Activated CD4-positive, alpha-beta T cell treated with anti-CD3 and anti-CD28 coated beads, Interleukin-2, amount 50 U/mL, for 24 hours (primary cell): ENCODE measurements at places on chromosomes 4 and X.

DNA sequence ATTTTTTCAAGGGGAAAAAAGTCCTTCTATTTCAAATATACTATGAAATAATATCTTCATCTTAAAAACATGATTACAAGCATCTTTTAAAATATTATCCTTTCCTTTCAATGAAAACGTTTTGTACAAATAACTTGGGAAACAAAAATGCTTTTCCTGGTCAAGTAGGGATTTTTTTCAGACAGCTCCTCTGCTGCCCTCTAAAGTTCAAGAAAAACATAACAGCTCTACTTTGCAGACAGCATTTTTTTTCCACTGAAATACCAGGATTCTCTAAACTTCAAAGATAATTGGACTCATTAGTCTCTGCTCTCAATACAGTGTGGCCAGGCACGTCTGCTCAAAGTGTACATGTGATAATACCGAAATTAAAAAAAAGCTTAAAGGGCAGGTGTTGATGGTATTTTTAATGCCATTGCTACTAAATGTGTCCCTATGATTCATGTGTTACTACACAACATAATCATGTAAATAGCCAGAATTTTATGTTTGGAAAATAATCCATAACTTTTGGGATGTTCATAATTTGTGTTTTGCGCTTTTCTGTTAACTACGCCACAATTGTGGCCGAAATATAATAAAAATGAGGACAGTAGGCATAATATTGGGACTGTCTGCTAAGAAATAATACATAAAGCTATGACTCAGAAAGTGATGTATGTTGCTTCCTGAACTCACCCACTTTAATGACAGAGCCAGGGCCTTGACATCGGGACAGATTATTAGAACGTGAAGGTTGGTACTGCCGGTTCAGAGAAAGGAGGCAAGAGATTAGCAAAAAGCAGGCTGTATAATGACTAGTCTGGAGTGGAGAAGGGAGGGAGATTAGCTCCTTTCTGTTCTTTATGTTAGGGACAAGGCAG is 478.9 kb downstream of the KCNIP4 start:
- DNase-seq: no peak

- DNase-seq: peak; percentile 11
Observed at GRCh38 chr4:177596035-177596434, 153.8 kb upstream of the AGA start.

DNA sequence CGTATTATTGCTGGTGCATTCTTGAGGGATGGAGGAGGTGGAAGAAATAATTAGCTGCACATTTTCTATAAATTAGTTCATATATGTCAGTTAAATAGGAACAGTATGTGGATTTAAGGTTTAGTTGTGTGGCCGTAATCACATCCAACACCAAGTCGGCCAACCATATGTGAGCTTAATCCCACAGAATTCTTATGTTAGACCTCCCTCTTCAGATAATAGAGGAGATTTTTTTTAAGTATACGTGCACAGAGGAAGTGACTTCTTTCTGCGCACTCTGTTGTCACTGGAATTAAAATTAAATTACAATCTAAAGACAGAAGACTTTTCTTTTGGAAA is 2.1 kb downstream of the SEPTIN11 start:
- DNase-seq: no peak

DNA sequence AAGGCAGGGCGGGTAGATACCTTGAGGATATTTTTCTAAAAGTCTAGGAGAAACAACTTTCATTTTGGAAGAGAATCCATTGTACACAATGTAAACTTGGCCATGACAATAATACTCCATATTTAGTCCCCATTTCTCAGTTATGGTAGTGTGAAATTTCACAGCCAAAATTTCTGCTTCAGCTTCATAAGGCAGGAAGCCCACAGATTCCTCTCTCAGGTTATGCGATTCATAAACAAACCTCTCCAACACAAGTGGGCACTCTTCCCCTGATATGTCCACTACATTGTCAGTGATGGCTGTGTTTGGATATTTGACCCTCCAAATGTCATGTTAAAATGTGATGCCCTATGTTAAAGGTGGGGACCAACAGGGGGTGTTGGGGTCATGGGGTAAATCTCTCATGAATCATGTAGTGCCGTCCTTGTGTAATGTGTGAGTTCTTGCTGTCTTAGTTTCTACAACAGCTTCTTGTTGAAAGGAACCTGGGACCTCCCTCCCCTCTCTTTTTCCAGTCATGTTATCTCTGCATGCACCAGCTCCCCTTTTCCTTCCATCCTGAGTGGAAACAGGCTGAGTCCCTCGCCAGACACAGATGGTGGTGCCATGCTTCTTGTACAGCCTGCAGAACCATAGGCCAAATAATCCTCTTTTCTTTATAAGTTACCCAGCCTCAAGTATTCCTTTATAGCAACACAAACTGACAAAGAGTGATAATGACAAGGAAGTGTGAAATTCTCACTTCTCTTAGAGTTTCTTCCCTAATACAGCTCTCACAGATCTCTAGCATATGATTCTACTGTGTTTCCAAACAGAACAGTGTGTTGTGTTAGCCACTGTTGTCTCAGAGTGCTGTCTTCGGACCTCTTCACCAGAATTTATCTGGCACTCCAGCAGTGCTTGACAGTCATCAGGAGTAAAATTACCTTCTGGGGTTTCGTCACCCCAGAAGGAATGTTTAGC is 598.4 kb upstream of the GNPDA2 start:
- DNase-seq: no peak

DNA sequence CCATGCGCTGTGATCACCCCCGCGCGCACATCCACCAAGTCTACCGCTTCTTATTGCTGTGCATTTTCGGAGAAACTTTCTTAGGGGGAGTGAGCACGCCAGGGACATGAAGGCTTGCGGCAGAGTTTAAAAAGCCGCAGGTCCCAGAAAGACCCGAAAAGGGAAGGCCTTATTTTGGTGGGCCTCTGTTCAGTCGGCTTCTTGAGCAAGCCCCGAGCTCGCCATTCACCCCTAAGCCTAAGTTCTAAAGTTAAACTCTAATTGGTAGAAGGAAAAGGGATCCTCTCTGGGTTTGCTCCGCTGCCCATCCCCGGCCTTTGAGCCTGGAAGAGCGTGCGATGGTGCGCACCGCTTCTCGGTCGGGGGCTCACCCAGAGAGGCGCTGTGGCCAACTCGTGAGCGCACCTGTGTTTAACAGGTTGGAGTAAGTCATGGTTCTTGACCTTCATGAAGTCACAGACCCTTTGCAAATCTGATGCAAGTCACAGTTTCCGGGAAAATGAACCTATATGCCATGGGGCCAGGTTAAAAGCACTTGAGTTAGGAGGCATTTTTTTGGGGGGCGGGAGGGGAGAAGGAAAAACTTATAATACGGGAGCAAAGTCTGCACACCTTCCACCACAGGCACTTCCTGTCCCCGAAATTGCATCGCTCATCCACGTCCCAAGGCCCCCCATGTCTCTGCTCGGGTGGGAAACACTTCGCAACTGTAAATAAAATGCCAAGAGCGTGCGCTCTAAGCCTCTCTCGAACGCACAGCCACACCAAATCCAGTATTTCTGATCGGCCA is 1.9 kb downstream of the PHOX2B start:
- DNase-seq: no peak

GRCh38 chrX:154991039-154991438 is 31.5 kb downstream of the F8 start:
- no peak for DNase-seq

GRCh38 chr4:127400276-127400675 is 232.5 kb upstream of the INTU start:
- no peak for DNase-seq

GRCh38 chrX:25084446-25084845 is 68.7 kb upstream of the ARX start:
- DNase-seq: no peak

GRCh38 chr4:23922013-23922412 is 32.2 kb upstream of the PPARGC1A start:
- DNase-seq: no peak

DNA sequence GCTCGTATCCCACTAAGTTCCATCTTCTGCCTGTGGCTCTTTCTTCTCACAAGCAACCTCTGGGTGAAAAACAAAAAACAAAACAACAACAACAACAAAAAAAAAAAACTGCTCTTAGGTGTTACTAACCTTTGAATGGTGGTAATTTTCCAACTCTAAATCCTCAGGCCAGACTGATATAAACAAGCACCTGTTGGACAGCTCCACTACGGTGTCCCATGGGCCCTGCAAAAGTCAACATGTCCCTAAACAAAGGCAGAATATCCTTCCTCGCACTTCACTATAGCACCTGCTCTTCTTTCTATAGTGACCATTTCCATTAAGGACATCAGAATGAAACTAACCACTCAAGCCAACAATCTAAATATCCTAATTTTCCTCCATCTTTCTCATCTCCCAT is 54.6 kb upstream of the PARM1 start:
- DNase-seq: no peak

DNA sequence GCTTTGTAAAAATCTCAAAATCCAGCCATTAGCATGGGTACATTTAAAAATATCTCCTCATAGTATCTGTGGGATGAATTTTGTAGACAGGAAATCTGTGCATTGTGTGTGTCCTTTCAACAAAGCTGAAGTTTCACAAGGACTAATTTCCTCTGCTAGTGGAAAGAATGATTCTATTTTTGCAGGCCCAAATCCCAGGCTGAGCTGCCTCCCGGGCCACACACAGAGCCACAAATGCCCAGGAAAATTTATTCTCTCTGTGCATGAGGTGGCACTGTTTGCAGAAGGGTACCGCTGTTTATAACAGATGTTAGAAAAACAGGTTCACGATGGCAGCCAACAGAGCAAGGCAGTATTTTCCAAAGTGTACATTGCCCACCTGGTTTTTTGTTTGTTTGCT is 11.0 kb upstream of the VCX3B start:
- no peak for DNase-seq

- no peak for DNase-seq
Observed at GRCh38 chr4:85416094-85416493, 58.9 kb upstream of the ARHGAP24 start.

- DNase-seq: no peak
Observed at GRCh38 chrX:149363965-149364364, 141.1 kb downstream of the IDS start.

DNA sequence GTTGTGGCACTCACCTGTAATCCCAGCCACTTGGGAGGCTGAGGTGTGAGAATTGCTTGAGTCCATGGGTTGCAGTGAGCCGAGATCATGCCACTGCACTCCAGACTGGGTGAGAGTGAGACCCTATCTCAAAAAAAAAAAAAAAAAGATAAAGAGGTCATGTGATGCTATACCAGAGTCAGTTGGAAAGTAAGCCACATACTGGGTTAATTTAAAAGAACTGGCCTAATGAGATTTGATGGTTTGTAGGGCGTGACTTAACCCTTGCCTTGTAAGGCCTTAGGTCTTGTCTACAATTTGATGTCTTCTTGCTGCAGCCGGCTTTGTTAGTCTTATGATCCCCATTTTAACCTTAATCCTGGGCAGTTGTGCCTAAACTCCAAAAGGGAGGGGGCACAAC is 5.2 kb downstream of the MGST2 start:
- no peak for DNase-seq

- DNase-seq: no peak
Observed at GRCh38 chr4:108003982-108004515, 14.4 kb downstream of the HADH start.

DNA sequence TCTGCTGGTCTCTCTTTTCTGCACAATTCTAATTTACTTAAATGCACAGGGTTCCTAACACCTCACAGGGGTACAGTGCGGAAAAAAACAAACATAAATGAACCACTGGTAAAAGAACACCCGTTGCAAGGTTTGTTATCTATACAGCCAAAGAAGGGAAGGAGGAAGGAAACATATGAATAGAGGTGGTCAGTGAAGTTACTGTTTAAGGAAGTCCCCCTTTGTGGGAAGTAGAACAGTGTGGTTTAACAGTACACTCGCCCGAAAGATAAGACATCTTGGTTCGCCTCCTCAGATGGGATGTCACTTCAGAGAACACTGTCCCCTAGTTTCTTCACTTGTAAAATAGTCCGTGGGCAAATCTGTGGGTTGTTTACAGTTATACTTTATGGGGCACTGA is 57.5 kb downstream of the TEC start:
- DNase-seq: no peak

DNA sequence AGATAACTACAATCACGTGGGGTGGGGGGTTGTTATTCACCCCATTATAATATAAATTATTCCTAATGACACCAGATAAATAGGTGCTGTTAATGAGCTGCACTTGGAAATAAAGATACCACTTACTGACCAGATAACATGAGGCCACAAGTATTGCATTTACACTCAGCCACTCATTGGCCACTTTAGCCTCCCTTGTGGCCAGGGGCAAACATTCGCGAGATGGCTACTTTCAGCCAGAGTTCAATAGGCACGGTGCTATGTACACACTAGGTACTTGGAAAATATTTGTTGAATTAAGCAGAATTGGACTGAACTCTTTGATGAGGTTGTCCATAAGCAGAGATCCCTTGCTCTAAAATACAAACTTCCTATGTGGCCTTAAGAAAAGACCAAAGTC is 713.7 kb upstream of the TENM3 start:
- DNase-seq: no peak

DNA sequence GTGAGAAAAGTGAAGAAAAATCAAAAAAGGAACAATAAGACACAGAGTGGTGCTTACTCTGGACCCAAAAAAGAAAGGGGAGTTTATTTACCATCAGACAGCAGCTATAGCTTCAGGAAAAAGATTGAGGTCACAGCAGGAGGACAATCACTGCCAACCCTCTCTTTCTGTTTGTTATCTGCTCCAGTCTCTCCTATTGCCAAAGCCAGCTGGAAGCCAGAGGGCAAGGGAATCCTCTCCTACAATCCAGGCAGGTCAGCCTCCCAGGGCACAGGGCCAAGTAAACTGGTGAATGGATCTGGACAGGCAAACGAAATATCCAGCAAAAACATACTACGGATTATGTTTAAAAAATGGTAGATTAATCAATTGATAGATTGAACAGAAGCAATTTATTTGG is 306.9 kb upstream of the SLIT2 start:
- no peak for DNase-seq

- DNase-seq: no peak
Observed at GRCh38 chr4:54487491-54487890, 170.3 kb upstream of the KIT start.

- no peak for DNase-seq
Observed at GRCh38 chrX:125444659-125445058, 125.0 kb downstream of the TEX13C start.

DNA sequence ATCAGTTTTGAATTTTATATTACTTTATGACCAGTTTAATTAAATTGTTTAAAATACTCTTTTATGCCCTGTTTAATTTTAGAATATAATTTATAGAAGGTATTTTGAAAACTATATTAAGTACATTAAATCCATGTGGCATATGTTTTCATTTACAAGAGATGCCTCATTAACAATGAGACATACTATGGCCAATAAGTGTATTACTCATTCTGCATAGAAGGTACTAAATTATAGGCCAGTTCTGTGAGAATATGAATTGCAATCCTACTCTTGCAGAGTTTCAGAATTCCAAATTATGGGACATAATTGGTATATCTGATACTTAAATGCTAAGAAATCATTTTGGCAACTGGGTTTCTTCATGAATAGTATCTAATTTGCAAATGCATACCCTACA is 951.1 kb downstream of the FAT4 start:
- DNase-seq: no peak

- DNase-seq: no peak
Observed at GRCh38 chr4:4625488-4625887, 83.6 kb upstream of the STX18 start.
